NCI-H1092 (cell line): ENCODE measurements at places on chromosomes 1 and 21.

DNA sequence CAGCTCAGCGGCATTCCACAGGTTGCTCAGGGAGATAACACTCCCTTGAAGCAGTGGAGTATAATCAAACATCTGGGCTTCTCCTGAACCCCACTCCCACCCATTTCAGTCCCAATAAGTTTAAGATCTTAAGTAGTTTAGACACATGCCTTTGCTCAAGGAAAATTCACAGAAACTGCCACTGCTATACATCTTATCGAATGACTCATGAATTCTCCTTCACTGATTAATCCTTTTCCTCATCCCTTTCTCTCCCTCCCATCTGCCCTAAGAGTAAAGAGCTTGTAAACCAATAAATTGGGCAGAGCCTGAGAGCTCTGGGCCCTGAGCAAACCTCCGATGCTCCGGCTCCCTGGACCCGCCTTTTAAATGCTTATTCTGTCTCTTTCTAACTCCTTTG is 10.2 kb downstream of the VN1R5 start:
- no peak for DNase-seq

- DNase-seq: no peak
Observed at GRCh38 chr21:31005019-31005418, 33.3 kb downstream of the KRTAP19-8 start.

DNA sequence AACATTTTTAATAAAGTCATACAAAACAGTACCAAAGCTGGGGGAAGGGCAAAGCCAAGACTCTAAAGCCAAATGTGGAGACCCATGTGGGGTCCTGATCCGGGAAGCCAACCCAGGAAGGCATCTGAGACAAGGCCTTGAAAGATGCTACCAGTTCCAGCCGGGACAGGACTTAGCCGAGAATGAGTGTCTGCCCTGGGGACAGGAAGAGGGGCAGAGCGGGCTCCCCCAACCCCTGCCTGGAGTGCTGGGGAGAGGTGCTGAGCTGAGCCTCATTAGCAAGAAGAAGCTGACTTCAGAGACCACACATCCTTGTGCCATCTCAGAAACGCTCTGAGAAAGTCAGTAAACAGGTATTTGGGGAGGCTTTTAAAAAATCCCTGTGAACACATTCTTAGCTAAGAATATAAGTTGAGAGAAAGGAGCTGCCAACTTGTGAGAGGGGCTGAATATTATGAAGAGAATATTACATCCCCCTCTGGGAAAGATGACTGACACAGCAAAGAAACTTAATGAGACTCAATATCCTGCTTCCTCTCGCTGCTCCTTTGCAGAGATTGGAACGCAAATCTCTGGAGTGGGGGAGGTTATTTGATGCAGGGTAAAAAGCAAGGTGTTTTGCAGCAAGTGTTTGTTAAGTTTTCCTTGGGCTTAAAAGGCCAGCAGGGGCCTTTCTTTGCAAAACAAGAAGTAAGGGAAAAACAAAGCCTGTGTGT is 103.3 kb upstream of the KCND3 start:
- no peak for DNase-seq

DNA sequence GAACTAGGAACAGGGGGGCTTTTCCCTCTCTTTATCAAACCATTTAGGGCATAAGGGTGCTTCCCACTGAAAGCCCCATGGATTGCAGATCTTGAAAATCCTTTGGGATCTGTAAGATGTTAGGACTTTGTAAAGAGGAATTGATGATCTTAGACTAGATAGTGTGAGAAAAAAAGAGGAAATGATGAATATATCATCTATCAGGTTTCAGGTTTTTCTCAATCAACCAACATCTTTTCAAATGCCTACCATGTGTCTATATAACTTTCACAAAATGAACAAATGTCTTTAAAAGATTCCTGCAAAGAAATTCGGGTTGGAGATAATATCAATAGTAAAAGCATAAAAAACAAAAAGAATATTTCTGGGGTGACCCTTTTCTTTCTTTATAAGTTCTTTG is 50.1 kb downstream of the KCNC4 start:
- no peak for DNase-seq

DNA sequence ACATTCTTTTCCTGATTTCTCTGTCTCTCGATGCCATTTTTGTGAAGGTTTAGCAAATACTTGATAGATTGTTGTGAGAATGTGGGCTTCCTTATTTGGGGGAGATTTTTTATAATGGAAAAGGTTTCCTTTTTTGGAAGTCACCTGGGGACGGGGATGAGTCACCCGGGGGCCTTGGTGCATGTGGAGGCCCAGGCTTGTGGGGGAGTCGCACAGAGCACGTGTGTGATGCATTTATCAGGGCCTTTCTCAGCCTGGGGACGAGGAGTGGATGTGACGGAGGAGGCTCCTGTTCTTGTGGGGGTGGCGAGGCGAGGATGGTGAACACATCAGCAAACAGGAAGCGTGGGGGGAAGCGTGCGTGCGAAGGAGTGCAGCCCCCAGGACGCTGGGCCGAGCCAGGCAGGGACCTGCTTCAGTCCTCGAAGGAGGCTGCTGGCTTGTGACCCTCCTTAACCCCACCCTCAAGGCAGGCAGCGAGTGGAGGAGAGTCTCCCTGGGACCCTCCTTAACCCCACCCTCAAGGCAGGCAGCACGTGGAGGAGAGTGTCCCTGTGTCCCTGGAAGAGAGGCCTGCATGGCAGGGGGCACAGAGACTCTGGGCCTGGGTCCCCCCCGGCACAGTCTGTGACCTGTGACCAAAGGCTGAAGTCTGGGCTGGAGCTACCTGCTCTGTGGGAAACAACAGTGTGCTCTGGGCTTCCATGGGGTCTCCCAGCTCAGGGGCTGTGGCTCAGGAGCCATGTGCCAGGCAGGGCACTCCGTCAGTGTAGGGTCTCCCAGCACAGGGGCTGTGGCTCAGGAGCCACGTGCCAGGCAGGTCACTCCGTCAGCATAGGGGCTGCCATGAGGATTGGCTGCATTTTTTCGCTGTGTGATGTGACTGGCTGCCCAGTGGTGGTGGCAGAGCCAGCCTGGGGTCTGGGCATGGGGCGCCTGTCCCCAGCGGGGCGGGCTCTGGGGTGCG is 57.2 kb downstream of the AGPAT3 start:
- no peak for DNase-seq

GRCh38 chr1:172117800-172118199 is 276.5 kb downstream of the DNM3 start:
- DNase-seq: no peak

DNA sequence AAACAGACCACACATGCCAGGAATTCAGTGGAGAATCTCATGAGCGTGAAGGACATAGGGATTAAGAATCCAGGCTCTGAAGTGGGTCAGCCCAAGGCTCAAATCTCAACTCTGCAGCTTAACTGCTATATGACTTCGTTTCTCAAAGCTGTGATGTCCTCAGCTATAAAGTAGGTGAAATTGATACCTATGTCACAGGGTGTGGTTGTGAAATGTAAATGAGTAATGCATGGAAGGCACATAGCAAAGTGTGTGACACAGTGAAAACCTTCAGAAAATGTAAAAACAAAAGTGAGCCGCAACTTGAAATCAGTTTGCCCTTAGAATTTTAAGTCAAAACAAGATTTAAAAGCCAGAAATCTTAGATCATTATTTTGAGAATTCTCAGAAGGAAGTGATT is 145.7 kb upstream of the PRMT6 start:
- DNase-seq: no peak

DNA sequence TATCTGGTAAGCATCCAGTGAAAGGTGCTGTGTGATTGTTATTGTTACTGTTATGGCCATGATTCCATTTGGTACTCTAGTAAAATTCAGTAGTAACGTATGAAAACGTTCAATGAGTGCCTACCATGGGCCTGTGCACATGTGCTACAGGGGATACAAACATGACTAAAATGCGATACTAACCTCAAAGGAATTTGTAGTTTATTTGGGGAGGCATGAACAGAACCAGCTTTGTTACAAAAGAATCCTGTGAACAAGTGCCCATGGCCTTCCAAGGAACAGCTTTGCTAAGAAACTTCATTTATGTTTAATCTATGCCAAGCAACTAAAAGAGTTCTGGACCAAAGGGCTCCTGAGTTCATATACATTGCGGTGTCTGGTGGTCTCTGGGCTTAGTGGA is 28.7 kb downstream of the PTGFR start:
- no peak for DNase-seq

- no peak for DNase-seq
Observed at GRCh38 chr21:14064296-14064645, 146.5 kb downstream of the LIPI start.

GRCh38 chr1:36909946-36910725 is 124.2 kb downstream of the GRIK3 start:
- no peak for DNase-seq

- no peak for DNase-seq
Observed at GRCh38 chr1:170704256-170704655, 40.3 kb downstream of the PRRX1 start.

DNA sequence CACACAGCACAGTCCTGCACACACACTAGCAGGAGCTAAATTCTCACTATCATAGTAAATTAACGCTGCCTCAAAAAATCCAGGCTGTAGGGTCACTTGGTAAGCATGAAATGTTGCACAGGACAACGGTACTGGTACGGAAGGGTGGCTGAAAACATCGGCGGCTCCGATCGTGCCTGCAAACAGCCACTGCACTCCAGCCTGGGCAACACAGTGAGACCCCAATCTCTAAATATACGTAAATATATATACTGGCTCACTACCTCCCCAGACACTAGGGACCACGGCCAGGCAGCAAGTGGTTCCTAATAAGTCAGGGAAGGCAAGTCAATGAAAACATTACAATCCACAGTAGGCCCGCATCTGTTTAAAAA is 44.3 kb downstream of the GLIS1 start:
- no peak for DNase-seq

- no peak for DNase-seq
Observed at GRCh38 chr1:230858236-230858820, 10.0 kb downstream of the C1orf198 start.

DNA sequence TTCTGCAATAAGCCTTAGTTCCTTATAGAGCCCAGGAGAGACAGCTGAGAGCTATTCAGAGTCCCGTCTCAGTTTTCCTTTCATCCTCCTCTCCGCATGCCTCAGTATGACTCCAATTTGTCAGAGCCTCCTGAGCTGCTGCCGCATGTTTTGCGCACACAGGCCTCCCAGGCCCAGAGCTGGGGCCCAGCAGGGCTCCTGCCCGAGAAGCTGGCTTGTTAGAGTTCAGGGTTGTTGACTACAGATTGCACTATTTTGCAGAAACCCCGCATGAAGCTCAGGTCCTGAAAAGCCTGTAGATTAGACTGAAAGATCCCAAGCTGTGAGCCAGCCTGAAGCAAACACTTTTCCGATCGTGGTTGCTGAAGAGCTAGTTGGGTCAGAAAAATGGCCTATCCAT is 51.5 kb downstream of the IGSF5 start:
- DNase-seq: no peak

DNA sequence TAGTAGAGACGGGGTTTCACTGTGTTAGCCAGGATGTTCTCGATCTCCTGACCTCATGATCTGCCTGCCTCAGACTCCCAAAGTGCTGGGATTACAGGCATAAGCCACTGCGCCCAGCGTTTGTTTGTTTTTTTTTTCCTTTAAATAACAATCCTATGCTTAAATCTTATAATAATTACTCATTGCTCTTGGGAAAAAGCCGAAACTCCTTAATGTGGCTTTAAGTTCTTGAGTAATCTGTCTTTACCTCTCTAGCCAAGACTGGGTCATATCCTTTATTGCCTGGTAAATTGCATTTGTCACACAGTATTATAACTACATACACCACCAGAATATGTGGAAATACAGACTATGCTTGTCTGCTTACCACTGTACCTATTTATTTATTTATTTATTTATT is 97.1 kb downstream of the MACF1 start:
- DNase-seq: no peak

DNA sequence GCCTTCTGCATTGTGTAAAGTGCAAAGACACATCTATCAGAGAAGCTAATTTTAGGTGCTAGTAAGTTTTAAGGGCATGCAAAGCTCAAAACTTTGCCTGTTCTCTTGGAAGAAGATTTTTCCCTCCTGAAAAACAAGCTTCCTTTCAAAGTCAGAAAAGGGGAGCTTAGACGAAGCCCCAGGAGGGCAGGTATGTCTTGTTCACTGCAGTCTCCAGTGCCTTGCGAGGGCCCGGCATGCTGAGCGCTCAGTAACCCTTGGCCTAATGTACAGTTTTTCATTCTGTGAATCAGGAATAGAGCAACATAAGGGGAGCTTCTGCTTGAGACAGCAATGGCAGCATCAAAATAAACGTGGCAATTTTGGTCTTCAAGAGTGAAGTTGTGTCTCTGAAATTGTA is 35.0 kb downstream of the GALNT2 start:
- DNase-seq: no peak

DNA sequence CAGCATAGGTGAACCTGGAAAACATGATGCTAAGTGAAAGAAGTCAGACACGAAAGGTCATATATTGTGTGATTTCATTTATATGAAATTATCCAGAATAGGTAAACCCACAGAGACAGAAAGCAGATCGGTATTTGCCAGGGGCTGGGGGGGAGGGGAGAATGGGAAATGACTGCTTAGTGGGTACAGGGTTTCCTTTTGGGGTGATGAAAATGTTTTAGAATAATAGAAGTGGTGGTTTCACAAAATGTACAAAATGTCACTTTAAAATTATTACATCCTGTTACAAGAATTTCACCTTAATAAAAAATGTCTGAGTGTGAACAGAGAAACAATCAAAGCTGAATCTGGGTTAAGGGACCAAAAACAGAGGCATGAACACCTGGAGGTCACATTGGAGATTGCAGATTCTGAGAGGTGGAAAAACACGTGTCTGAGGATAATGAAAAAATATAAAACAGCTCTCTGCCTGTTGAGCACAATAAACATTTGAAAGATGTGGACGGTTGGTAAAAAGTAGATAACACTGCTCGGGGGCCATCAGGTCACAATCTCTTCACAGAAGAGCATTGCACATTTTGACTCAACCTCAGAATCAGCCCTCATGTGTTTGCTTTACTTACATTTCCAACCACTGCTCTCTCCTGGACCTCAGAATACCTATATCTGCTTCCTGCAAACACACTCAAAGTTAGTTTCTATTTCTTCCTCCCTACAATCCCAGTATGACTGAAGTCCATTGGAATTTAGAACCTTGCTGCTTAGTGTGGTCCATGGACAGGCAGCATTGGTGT is 3.2 kb downstream of the SLAMF6 start:
- DNase-seq: no peak

- DNase-seq: no peak
Observed at GRCh38 chr1:199298825-199299224, 660.0 kb downstream of the PTPRC start.

- DNase-seq: no peak
Observed at GRCh38 chr1:24162201-24162600, 19.3 kb upstream of the IL22RA1 start.

GRCh38 chr1:32767641-32768040 is 49.5 kb downstream of the YARS1 start:
- no peak for DNase-seq
